Foreskin keratinocyte (primary cell): ENCODE measurements at places on chromosomes 13 and 19. TPM values are rescaled to one million over a fixed set of nuclear protein-coding genes. Genes with fewer than 3 reads are reported as not detected.

Gene ATP1A3
- total RNA-seq = 0.14 TPM in 1 of 2 replicates, not detected in the other

Gene FGF21
- total RNA-seq = not detected in 2 replicates

Gene PCSK4
- total RNA-seq = 0.78 and 0.92 TPM in 2 replicates

Gene KCNK6
- total RNA-seq = 19.5 and 22.6 TPM in 2 replicates

Gene TMEM150B
- total RNA-seq = not detected in 2 replicates

Gene SIGLEC7
- total RNA-seq = not detected in 2 replicates

Gene CEACAM3
- total RNA-seq = not detected in 2 replicates

Gene MOB3A
- 30.1 and 32.9 TPM in 2 replicates for total RNA-seq
